Fibroblast of skin of abdomen (primary cell): ENCODE measurements at places on chromosomes 6 and 20.

DNA sequence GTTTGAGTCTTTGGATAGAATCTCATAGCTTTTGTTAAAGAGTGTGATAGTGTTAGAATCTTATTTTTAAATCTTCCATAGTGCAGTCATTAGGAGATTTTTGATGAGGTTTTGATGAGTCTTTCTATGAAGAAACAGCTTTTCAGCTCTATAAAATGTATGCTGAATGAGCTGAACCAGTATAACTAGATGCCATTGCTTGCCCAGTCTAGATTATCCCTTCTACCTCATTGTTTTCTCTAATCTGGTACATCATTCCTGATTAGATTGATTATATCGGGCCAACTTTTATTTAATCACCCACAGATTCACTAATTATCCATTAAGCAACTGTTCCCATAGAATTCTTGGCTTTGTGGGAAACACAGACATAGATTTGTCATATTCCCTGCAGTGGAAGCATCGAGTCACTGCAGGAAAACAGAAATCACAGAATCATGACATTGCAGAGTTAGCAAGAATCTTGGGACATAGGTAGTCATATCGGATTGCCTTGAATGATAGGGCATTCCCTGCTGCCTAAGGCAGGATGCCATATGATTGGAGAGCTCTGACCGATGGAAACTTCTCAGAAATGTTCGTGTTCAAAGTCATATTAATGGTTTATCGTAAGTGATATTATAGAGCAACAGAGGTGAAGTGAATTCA lies 882.7 kb upstream of the FLRT3 start:
- peak; percentile 31 for DNase-seq

DNA sequence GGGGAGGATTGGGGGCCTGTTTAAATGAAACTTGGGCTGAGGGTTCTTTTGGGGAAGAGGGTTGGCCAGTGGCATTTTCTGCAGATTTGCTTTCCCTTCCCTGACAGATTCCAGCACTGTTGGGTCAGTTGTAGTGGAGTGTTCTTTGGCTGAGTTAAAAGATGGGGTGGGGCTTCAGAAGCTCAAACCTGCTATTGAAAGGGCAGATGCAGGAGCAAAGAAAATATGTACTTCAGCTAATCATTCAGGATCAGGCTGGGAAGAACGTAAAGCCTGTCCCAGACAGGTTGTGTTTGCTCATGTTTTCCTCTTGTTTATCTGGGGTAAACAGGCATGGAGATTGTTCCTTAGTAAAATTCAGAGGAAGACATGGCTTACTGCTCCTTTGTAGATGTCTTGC lies 2.5 kb downstream of the SASH1 start:
- no peak for DNase-seq

DNA sequence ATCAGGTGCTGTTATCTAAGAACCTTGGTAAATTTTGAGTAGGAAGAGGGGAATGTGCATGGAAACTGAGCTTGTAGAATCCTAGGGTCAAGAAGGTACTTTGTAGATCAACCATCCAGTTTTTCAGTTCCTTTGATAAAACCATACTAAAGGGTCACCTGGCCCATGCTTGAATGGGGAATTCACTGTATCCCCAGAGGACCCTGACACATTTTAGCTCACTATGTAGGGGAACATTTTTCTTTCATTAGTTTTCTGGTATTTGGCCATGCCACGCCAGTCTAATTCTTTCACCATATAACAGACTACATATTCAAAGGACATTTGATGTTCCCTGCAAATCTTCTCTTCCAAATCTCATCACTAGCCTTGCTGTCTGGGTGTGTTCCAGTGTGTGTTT lies 29.9 kb downstream of the LRRC1 start:
- DNase-seq: no peak

DNA sequence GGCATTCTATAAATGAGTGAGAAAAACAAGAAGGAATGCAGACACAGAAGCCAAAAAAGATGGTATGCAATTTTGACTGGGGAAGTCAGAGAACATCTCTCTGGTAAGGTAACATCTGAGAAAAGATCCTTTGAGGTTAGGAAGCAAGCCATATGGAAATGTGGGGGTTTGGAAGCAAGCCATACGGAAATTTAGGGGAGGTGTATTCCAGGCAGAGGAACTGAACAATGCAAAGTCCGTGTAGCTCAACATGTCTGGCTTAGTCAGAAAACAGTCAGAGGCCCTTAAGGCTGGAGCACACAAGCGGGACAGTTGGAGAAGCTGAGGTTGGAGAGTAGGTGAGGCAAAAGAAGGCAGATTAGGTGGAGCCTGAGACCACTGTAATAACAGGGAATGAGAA lies 35.3 kb downstream of the RALGAPA2 start:
- DNase-seq: peak; percentile 74

- DNase-seq: no peak
Observed at GRCh38 chr6:15526212-15526701, 136.6 kb downstream of the DTNBP1 start.
